Fibroblast of the aortic adventitia (primary cell): ENCODE measurements at places on chromosomes 4 and X.
A peak's percentile ranks its signal among the peaks of the same experiment; 100 is the strongest.

DNA sequence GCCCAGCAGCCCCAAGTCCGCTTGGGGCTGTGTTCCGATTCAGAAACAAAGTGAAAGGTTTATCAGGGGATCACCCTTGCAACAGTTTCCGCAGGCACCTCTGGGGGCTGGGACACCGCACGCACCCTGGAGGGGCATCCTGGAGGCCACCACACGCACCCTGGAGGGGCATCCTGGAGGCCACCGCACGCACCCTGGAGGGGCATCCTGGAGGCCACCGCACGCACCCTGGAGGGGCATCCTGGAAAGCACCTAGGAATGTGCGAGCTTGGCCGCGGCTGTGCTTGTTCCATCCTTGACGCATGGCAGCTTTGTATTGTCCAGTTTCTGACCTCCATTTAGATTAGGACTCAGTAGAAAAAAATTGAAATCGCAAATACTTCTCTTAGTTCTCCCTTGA, 21.3 kb upstream of the CBR4 start:
- no peak for DNase-seq

- DNase-seq, result peak; percentile 31
Observed at GRCh38 chrX:130637591-130637990, 235.8 kb downstream of the RBMX2 start.

- DNase-seq, result peak; percentile 38
Observed at GRCh38 chr4:182213004-182213403, 30.2 kb upstream of the TENM3 start.

GRCh38 chrX:153633048-153633447, 14.0 kb upstream of the DUSP9 start:
- no peak for DNase-seq

GRCh38 chr4:15805583-15806517, 27.7 kb downstream of the CD38 start:
- DNase-seq, result peak; percentile 77

- DNase-seq, result no peak
Observed at GRCh38 chr4:7516773-7517144, 82.0 kb upstream of the PSAPL1 start.

DNA sequence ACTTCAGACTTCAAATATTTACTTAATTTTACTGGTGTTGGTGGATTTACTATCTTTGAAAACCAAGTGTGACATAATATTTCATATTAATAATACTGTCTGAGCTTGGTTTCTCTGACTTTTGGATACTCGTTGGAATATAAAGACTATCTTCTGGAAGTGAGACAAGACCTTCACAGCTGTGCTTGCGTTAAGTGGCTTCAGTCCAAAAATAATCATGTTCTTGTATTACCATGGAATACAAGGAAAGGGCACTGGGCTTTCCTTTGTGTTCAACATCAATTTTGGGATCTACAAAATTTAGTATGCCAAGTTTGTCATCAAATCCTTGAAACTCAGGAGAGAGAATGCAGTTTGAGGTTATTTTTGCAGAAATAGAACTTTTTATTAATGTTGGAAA, 712.4 kb upstream of the LCORL start:
- no peak for DNase-seq

- no peak for DNase-seq
Observed at GRCh38 chr4:3670521-3671519, 95.4 kb upstream of the ADRA2C start.

GRCh38 chr4:146261041-146261440, 46.7 kb downstream of the REELD1 start:
- no peak for DNase-seq

- DNase-seq, result no peak
Observed at GRCh38 chr4:18734405-18734804, 712.9 kb upstream of the LCORL start.

- peak; percentile 56 for DNase-seq
Observed at GRCh38 chrX:15497865-15498264, 2.7 kb upstream of the BMX start.

DNA sequence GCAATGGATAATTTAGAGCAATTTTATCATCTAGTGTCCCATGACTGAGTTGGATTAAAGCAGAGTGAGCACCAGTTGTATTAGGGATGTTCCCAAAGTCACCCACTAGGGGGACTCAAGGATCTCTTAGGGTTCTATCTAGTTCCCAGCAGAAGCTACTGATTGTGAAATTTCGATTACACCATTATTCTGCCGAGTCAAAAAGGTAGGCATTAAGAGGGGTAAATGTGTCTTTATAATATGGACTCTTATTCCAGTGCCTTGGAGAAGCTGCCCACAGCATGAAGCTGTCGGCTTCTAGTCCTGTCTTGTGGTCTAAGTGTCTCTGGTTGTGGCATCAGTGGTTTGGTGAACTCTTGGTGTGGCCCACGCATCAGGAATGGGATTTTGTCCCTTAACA, 53.3 kb downstream of the RGS12 start:
- peak; percentile 90 for DNase-seq

GRCh38 chrX:31366041-31366440, 294.2 kb upstream of the FTHL17 start:
- no peak for DNase-seq

- DNase-seq, result no peak
Observed at GRCh38 chrX:94908171-94908570, 1234.2 kb downstream of the FAM133A start.

GRCh38 chr4:78565971-78566372, 14.4 kb downstream of the ANXA3 start:
- peak; percentile 82 for DNase-seq

DNA sequence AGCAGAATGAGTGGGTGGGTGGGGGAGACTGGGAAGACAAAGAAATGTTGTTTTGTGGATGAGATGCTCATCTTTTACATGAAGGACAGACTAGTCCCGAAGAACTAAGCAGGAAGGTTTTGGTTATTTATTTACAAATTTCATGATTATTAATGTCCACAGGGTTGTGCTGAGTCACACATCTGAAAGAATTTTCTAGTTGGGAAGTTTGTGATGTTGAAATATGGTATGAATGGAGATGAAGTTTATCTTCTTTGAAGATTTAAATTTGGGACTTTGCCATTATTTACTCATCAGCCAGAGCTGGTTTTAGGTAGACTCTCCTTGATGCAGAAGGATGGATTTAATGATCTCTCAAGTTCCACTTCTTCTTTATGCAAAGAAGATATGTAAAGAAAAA, 75.5 kb downstream of the MOSPD2 start:
- DNase-seq, result no peak

- no peak for DNase-seq
Observed at GRCh38 chr4:86845593-86845992, 3.6 kb downstream of the SLC10A6 start.

GRCh38 chr4:113292371-113293042, 243.1 kb downstream of the ANK2 start:
- DNase-seq, result peak; percentile 54

- no peak for DNase-seq
Observed at GRCh38 chr4:115580901-115581300, 467.5 kb upstream of the NDST4 start.

DNA sequence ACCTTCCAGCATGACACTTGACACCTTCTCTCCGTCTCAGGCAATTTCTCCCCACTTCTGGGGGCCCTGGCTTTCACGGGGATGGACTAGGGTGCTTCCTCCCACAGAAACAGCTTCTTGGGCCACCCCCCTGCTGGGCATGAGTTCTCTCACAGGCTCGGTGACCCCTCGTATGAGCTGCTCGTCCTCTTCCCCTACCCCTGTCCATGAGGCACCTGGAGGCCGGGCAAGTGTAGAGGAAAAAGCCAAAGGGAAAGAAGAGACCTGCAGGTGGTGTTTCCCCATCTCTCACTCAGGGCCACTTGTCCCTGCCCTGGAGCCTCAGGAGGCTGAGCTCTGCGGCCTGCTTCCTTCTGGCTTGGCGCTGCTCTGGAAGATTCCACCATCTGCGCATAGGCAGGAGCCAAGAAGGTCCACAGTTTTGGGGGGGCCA, 1.9 kb upstream of the RGS12 start:
- DNase-seq, result no peak

GRCh38 chr4:60042941-60043340, 1157.2 kb upstream of the ADGRL3 start:
- DNase-seq, result no peak

- peak; percentile 25 for DNase-seq
Observed at GRCh38 chrX:30488092-30488491, 89.5 kb downstream of the TASL start.

- DNase-seq, result no peak
Observed at GRCh38 chr4:178881937-178882336, 1439.7 kb upstream of the AGA start.

DNA sequence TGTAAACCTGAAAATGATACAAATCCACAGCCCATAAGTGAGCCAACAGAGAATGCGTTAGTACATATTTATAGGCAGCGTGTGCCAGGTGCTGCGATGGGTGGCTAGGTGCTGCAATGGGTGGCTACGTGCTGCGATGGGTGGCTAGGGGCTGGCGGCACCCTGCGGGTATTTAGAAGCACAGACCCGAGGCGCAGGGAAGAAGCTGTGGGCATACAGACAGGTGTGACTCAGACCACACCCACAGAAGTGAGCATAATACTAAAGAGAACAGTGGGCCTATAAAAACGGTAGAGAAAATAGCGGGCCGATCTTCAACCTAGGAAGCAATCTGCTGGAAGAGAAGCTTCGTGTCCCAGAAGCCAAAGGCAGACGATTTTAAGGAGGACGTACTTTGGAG, 81.1 kb downstream of the FAT1 start:
- DNase-seq, result no peak

DNA sequence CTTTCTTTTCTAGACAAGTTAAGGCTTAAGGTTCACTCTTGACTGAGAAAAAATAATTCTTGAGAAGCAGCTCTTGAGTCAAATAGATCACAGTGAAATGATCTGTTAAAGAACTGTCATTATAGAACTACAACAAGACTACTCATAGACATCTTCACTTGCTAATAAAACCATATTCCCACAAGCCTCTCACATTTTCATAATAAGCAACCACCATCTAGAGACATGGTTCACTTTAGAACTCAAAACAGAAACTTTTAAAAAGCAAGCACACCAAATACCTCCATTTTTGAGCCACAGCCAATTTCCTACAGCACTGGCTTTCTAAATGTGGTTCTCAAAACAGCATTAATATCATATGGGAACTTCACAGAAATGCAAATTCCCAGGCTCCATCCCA, 309.5 kb downstream of the TMA16 start:
- DNase-seq, result no peak

- no peak for DNase-seq
Observed at GRCh38 chr4:7810783-7811535, 128.7 kb downstream of the AFAP1 start.

- DNase-seq, result no peak
Observed at GRCh38 chr4:158801066-158801465, 32.2 kb downstream of the FNIP2 start.

GRCh38 chr4:76211769-76212708, 1.6 kb downstream of the SCARB2 start:
- DNase-seq, result peak; percentile 30
